DMS79 (cell line): ENCODE measurements at places on chromosomes 16 and 17.

DNA sequence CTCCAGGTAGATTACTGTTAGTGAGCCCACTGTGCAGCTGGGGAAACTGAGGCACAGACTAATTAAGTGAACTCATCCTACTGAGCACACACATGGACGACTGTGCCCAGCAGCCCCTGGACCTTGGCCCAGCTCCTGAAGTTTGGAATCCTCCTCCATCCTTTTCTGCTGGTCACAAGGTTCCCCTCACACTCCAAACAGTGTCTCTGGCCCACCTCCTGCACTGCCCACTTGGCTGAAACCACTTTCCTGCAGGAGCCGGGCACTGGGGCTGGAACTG, 3.6 kb downstream of the RHBDF2 start:
- DNase-seq = no peak

DNA sequence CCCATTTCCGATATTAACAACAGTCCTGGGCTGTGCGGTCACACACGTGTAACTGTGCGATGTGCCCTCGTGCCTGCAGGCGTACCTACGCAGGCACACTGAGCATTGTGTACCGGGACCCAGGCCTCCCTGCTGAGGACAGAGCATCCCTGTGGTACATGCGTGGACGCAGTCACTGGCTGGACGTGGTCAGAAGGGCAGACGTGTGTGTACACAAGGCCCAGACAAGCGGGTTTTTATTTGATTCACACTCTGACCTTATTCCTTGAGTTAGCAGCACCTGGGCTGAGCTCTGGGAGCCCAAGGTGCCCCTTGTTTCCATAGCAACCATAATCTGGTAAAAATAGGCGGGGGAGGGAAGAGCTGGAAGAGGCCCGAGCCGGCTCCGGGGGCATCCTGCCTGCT, 19.5 kb downstream of the RAP1GAP2 start:
- DNase-seq = no peak

GRCh38 chr16:1045993-1046911, 26.3 kb upstream of the SSTR5 start:
- no peak for DNase-seq

GRCh38 chr16:88938777-88939244, 38.2 kb downstream of the CBFA2T3 start:
- DNase-seq = no peak

GRCh38 chr16:5911241-5911640, 813.6 kb upstream of the EEF2KMT start:
- no peak for DNase-seq

DNA sequence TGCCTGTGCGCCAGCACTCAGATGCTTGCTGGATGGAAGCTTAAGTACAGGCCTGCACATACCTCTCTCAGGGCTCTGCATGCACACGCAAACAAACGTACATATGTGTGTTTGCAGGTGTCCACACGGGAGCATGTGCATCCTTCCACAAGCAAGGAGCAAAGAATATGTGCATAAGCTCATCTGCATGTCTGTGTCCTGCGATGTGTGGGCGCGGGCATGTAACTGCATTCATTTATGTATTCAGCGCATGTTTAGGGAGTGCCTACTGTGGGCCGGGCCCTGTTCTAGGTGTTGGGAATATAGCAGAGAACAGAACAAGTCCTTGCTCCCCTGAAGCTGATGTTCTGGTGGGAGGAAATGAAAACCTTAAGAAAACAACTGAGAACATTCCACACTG, 13.7 kb downstream of the TRPV2 start:
- DNase-seq = no peak

DNA sequence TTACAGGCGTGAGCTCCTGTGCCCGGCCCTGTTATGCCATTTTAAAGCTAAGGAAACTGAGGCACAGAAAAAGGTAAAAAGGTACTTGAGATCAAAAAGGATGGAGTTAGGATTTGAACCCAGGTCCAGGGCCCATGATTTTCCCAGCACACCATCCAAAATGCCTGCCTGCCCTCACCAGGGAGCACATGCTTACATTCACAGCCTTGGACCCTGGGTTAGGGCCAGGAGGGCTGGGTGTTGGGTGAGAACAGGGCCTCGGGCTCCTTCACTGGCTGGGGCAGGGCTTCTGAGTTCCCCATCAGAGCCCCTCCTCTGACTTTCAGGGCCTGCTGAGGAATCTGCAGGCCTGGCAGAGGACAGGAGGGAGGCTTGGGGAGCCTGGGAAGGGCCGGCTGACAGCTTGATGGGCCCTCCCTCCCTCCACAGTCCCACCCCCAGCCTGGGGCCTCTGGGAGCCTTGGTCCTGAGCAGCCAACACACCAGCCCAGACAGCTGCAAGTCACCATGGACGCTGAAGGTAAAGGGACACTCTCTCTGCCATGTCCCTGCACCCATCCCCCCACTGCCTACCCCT, at the start of gene QPRT:
Gene QPRT (plus strand): TSS at position 490 of the 577 bp plus-strand sequence. CDS start 18 bp downstream, at position 508.
- no peak for DNase-seq

- no peak for DNase-seq
These were observed 671 bp downstream of the CHMP6 start for GRCh38 chr17:80992077-80992947.

- no peak for DNase-seq
These were observed 14.2 kb downstream of the USP10 start for GRCh38 chr16:84714028-84714427.

DNA sequence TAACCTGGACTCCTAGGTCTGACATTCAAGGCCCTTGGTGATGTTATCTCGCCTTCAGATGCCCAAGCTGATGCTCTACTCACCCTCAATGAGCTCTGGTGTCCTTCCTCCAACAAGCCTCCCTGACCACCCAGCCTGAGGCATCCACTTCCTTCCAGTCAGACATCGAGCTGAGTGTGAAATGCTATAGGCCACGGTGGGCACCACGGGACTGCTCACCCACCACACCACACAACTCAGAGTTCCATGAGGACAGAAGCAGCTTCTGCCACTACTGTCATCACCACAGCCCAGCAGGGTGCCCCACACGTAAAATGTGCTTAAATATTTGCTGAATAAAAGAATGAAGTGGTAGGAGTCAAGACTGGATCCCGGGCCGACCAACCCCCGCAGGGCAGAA, 12.0 kb downstream of the CREBBP start:
- DNase-seq = no peak

DNA sequence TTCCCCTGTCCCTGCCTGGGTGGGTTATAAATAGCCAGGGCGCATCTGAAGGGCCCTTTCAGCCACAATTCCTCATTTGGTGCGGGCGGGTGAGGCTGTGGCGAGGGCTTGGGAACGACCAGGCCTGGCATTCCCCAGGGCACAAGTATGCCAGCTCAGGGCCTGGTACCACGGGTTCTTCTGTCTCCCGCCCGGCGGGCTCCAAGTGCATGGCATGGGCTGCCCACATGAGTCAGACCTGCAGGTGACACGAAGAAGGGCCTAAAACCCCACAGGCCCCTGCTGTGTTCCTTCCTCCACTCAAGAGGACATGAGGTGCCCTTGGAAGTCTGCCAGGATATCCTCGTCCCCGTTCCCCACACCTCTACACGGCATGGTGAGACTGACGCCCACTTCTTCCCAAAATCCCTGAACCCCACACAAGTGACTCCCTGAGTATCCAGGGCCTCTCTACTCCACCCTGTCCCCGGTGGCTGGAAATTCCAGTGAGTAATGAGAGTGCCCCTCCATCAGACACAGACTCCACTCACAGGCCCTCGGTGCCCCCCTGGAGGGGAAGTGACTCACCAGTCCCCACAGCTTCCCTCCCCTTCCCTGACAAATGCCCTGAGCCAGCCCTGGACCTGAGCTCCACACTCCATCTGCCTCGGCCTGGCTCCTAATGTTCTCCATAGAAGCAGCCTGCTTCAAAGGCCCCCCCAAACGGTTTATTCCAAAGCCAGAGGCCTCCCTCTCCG, 68.8 kb downstream of the ABR start:
- peak; percentile 53 for DNase-seq

DNA sequence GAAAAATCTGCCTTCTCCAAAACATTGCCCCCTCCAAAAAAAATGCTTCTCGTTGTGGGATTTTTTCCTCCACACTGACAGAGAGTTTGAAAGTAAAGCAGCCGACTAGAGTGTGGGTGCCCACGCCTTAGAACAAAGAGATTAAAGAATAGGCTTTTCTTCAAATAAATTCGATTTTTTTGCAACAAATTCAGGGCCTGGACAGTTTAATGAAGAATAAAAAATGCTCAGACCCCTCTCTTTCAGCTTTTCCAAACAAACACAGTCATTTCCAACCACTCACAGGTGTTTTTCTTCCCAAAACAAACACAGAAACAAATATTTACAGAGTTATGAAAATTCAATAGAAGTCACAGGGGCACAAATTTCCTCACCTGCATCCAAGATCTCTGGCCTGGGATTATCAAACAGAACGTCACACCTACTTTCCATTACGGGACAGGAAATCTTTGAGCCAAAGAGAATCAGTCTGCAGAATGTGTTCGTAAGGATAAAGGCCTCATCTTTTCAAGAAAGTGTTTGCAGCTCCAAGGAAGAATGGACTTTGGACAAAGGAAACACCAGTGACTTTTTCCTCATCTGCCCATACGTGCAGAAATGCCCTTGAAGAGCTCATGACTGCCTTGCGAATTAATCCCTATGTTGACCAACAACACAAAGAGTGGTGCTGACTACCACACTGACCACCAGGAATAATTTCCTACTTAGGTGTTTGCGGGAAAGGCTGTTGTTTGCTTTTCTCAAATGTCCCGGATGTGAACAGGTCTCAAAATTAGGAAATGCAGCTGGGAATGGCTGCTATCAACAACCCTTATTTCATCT, 31.3 kb upstream of the TOX3 start:
- DNase-seq = no peak

GRCh38 chr16:82509691-82510430, 116.9 kb upstream of the CDH13 start:
- DNase-seq = no peak

DNA sequence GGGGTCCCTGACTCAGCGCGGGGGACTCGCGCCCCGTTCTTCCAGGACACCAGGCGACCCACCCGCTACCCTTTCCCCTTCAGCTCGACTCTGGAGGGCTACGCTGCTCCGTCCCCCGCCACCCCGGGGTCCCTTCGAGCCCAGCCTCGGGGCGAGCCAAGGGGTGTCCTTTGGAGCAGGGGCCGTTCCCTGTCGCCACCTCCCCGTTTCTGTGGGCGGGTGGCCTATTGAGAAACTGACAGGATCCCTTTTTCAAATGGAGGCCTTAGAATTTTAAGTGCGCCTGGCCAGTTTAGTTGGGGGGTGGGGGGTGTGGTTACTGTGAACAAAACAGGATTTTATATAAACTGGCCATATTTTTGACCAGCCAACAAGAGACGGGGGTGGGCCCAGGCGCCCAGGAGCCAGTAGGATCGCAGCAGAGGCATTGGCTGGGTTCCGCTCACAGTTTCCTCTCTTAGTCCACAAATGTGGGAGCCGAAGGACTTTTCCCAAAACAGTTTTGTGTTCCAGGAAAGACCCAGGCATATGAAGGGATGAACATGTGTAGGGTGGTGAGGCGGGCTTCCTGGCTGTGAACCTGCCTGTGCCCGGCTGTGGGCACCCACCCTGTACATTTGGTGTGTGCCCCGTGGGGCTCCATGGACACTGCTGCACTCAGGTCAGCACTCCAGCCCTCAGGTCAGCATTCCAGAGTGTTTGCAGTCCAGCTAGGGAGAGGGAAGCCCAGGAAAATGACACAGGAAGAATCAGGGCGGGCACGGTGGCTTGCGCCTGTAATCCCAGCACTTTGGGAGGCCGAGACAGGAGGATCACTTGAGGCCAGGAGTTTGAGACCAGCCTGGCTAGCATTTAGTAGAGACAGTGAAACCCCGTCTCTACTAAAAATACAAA, 722 bp upstream of the TIMP2 start:
- DNase-seq = peak; percentile 10

- DNase-seq = no peak
These were observed 210.2 kb downstream of the KATNIP start for GRCh38 chr16:27759967-27760788.

- DNase-seq = no peak
These were observed 155.4 kb upstream of the FOXF1 start for GRCh38 chr16:86354641-86355513.

GRCh38 chr17:37769050-37769449, 24.2 kb upstream of the HNF1B start:
- no peak for DNase-seq

DNA sequence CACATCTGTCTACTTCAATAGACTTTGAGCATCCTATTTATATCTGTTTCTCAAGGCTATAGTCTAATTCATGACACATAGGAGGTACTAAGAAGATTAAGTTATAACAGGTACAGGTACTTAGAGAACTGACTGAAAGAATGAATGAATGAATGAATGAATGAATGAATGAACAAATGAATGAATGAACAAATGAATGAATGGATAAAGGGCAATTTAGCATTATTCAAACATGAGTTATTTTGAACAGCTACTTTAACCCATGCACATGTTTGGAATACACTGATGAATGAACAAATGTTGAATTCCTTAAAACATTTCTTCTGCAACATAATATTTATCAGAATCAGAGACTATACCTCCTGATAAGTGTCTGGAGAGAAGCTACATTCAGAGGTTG, 1165.6 kb upstream of the CDH8 start:
- DNase-seq = no peak

- peak; percentile 61 for DNase-seq
These were observed 1.8 kb downstream of the ASGR1 start for GRCh38 chr17:7177191-7177953.

DNA sequence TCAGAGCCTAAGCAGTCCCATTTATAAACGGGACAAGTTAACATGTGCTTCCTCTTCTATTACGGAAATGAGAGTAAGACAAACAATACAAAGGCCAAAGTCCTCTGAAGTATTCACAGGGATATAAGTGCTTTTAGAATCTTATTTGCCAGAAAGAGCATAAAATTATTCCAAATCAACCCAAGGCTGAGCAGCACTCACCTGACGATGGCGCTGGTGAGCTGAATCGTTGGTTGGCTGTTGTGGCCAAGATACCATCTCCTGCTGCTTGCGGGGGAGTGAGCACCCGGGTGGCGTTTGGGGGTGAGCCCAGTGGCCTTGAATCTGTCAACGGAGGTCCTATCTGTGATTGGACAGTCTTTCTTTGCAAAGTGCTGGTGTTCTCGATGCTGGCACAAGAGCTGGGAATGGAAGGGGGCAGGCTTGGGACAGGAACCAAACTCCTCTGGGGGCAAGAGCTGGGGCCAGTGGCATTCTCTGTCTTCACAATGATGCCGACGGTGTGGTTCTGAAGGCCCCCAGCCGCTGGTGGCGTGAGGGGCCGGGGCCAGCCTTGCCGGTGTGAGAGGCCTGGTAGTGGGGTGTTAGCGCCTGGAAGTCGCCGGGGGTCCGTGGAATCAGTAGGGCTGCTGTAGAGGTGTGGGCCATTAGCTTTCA, 9.5 kb upstream of the DHRS13 start:
- DNase-seq = no peak

DNA sequence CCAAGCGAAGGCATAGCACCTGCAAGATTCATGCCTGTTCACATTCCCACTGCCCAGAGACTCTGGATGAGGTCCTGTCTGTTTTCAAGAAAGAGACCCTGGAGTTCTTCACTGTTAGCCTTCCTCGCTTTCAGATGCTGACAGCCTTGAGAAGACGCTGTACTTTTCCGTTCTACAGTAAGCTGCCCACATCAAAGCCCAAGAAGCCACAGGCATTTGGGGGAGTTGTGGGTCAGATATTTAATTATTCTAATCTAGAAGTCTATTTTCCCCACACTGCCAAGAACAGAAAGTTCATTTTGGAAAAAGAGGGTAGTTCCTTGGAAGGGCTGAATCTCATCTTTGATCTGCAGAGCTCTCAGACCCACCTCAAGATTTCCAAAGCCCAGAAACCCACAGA, 127.9 kb downstream of the AXIN2 start:
- DNase-seq = no peak
